H9 (cell line): ENCODE measurements at places on chromosomes 4 and X.

GRCh38 chr4:176563591-176563990 lies 229.1 kb downstream of the VEGFC start:
- DNase-seq: no peak

GRCh38 chr4:19961091-19961490 lies 290.6 kb upstream of the SLIT2 start:
- DNase-seq: no peak

DNA sequence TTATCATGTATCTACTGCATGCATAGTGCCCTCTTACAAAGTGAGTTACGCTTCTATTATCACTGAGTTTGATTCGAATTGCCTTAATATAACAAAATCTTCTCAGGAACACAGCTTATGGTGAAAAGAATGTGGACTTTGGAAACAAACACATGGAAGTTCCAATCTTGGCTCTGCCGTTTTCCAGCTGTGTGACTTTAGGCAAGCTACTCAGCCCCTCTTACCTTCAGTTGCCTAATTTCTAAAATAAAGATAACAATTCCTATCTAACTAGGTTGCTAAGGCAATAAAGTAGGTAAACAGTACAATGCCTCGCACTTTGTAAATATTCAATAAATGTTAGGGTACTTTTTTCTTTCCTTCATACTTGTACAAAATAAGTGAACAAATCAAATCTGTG lies 104.0 kb upstream of the GRIA3 start:
- no peak for DNase-seq

- DNase-seq: no peak
These were observed 25.2 kb upstream of the NAP1L5 start for GRCh38 chr4:88722828-88723227.

DNA sequence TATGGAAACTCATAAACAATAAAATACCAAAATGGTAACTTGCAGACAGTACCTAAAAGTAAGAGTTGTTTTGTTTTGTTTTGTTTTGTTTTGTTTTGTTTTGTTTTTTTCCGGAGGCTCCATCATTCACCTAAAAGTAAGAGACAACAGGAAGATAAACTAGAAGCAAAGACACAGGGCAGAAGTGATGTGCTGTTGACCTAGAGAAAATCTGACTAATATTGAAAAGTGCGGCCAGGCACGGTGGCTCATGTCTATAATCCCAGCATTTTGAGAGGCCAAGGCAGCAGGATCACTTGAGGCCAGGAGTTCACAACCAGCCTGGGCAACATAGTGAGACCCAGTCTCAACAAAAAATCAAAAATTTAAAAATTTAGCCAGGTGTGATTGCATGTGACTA lies 5.6 kb upstream of the CENPC start:
- DNase-seq: no peak

- no peak for DNase-seq
These were observed 62.3 kb downstream of the RTL9 start for GRCh38 chrX:110420771-110421499.
